ENCODE measurements at places on chromosomes 4 and X.
A peak's percentile ranks its signal among the peaks of the same experiment; 100 is the strongest.

DNA sequence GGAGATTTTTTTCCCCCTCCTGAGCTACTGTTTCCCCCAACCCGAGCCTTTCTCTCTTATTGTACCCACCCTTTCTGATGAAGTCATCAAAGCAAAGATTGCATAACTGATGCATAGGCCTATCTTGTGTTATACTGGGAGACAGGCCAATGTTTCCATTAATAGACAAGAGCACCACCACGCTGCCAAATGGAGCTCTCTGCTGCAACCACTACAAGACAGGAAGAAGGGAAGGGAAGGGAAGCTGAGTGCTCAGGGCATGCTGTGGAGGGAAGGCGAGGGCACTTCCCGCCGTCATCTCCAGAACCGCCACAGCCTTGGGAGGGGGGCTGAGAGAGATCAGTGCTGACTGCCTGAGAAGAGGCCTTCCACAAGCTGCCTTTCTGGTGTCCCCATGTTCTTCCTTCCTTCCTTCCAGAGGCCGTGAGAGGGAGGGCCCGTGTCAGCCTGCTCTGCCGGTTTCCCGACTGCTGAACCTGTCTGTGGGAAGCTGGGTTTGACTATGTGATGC, 75.0 kb downstream of the MGST2 start:
- DNase-seq, result no peak

DNA sequence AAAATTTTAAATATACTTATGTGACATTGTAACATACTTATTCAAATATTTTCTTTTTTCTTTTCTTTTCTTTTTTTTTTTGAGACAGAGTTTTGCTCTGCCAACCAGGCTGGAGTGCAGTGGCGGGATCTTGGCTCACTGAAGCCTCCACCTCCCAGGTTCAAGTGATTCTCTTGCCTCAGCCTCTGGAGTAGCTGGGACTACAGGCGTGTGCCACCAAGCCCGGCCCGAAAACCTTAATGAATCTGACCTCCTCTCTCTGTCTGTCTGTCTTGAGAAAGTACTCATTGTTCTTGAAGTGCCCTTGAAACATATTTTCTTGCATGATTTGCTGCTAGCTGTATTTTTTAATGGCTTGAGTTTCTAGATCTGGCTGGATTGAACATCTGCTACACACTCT, 136.8 kb downstream of the ANAPC4 start:
- no peak for DNase-seq

- no peak for DNase-seq
These were observed 626.8 kb downstream of the TLL1 start for GRCh38 chr4:166499820-166500219.

DNA sequence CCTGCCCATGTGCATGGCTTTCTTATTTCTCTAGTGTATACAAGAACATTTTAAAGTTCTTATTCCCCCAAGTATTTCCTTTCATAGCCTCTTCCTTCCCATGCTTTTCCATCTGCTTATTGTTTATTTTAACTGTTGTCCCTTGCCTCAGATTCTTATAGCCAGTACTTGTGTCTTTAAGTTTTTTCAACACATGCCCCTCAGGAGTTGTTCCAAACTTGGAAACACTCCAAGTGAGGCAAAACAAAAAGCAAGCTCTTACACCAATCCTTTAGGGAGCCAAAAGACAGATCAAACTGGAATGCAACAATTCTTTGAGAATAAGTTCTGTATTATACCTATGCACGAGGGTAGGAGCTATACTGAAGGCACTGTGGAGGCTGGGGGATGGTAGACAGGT, 222.0 kb upstream of the STK26 start:
- DNase-seq, result no peak

DNA sequence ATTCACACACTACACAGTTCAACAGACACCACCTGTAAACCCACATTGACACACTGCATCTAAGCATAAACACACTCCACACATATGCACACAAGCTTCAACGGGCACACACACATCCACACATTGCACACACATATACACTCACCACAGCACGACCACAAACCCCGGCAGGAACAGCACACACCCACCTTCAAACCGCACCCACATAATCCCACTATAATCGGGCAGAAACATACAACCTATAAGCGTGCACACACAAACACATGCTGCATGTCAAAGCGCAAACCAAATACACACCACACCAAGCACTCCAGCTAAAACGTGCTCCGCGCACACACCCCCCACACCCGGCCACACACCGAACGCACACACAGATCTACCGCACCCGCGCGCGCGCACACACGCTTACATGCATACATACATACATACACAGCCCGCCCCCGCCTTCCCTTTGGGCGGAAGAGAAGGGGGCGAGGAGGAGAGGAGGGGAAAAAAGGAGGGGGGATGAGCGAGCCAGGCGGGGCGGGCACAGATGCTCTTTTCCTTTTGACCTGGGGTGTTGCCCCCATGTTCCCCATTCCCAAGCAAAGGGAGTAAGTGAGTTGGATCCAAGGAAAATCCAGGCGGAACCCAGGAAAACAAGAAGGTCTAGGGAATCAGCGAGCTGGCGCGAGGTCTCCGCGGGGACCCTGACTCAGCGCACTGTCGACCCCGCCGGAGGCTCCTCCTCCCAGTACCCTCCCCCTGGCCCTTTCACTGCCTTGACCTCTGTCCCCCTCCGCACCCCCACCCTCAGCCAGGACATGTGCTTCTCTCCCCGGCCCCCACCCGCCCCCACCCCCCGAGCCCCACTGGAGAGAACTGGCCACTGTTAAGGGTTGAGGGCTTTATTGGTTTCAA, 9.9 kb downstream of the ARHGAP36 start:
- no peak for DNase-seq

DNA sequence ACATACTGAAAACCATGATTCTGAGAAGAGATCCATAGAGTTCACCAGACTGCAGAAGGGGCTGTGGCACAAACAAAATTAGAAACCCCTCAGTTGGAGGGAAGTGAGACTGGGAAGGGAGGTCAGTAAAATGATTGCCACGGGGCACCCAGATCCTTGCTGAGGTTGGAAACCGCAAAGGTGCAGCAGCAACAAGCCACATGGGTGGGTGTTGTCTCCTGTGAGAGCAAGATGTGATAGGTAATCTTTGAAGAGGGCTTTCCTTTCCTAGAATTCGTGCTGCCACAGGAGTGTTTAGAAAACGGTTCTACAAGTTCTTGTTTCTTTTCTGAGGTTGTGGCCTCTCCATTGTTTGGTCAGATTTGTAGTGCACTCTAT, 85.5 kb downstream of the NFKB1 start:
- peak; percentile 60 for DNase-seq

DNA sequence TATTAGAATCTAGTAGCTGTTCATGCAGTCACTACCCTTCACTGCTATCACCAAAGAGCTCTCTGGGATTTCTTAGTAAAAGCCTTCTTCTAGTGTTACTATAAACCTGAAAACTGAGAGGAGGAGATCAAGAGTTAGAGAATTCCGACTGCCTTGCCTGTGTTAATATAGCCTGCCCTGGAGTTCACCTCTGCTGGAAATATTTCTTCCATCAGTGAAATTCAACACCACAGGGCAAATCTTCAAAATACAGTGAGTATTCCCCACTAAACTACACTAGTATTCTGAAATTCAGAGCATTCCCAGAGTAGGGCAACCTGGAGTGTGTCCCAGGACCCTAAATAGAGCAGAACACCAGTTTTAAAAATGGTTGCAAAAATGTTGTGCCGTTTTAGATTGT, 301.1 kb downstream of the ARHGAP24 start:
- no peak for DNase-seq

- DNase-seq, result no peak
These were observed 10.3 kb downstream of the NOCT start for GRCh38 chr4:139025841-139026240.

DNA sequence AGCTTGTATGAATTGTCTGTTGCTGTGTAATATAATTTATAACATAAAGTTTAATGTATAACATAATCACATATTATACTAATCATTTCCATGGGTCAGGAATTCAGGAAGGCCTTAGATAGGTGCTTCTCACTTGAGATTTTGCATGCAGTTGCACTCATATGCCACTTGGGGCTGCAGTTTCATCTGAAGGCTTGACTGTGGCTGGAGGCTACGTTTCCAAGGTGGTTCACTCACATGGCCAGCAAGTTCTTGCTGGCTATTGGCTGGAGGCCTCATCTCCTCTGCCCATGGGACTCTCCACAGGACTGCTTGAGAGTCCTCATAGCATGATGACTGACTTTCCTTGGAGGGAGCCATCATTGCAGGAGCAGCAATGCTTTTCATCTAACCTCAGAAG, 53.4 kb upstream of the STX18 start:
- no peak for DNase-seq

GRCh38 chr4:111630705-111631104, 514.5 kb upstream of the FAM241A start:
- DNase-seq, result no peak

DNA sequence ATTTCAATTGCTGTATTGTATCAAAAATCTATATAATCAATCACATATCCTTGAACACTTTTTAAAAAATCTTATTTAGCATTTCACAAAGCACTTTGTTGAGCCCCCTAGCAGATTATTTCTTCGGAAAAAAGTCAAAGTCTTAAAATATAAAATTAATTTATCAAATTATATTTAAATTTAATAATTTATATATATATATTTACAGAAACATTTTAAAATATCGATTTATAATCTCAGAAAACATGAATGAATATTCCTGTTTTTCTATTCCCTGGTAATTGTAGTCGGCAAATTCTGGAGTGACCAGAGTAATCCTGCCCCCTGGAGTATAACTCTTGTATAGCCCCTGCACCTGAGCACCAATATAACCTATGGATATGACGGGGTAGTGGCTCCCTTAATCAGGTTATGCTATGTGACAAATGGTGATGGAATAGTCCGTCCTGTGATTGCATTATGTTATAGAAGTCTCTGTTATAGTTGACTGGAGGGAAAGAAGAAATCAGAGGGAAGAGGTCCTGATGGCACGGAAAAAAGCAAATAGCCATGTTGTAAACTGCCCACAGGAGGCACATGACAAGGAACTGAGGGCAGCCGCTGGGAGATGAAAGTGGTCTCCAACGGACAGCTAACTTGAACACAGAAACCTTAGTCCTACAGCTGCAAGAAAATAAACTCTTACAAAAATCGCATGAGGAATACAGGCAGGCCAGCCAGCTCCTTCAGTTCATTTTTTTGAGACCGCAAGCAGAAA, 1092.3 kb downstream of the ARAP2 start:
- no peak for DNase-seq

DNA sequence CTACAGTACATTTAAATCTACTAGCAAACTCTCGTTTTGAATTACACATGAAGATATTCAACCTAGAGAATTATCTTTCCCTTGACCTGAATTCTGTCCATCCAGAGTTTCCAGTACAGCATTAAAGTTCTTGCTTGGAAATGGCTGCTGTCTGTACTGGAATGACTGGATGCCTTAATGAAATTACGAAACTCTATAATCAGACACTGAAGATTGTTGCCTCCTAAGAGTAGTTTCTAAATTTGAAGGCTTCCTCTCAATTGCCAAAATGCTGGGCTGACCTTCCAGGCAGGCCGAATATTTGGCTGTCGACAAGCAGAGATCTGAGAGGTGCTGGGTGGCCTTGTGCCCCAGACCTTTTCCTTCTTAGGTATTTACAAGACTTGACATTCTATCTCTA, 215.1 kb upstream of the GPC4 start:
- DNase-seq, result no peak
